ENCODE measurements at places on chromosomes 6 and 20.

DNA sequence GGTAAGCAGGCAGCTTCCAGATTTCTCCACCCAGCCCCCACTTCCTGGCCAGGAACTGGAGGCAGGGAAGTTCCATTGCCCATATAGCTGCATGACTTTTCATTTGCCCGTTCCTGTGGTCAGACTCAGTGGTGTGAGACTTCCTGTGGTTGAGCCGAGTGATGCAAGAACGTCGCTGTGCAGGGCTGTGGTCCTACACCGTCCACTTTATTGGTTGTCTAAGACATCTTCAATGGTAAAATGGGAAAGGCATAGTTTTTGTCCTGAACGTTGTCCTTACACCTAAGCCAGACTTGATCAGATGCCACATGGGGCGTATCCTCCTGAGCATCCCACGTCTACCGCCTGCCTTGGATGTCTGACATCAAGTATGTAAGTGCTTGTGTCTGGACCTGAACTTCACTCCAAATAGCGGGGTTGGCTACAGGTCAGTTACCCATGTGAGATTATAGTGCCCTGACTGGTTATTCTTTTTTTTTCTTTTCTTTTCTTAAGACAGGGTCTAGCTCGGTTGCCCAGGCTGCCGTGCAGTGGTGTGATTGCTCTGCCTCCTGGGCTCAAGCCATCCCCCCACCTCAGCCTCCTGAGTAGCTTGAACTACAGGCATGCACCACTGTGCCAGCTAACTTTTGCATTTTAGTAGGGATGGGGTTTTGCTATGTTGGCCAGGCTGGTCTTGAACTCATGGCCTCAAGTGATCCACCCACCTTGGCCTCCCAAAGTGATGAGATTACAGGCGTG is 25.9 kb upstream of the GTSF1L start:
- DNase-seq: no peak

DNA sequence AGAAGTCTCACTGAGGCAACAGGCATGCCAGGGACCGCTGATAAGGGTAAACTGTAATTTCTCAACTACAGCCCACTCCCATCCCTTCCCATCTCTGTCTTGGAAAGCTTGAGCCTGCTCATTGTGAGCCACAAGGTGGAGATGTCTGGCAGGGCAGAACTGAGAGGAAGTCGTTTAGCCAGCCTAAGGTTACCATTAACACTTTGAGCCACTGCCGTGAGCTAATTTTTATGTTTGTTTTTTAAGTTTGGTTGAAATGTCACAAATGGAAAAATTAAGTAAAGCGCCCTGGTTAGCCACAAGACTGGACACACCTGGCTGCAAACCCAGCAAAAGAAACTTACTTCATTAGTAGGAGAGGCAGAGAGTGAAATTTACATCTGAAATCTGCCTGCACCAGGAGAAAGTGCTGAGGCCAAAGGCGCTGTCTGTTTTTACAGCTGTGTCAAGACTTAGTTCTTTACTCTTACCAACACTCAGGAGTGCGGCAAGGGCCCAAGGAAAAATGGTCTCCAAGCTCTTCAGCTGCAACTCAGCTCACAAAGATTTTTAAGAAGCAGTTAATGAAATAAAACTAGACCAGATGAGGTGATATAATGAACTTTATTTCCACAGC is 50.0 kb upstream of the FAM83C start:
- DNase-seq: no peak

DNA sequence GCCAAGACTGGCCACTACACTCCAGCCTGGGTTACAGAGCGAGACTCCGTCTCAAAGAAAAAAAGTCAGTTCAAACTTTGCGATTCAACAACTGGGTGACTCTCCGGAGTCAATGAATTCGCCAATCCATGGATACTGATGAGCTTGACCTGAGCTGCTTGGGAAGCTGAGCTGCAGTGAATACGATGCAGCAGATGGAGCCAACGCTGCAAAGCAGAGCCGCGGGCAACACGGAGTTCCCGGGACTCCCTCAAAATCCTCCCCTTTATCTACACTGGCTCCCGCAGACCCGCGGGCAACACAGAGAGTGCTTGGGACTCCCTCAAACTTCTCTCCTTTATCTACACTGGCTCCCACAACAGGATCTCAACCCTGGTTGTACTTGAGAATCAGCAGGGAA is 62.6 kb upstream of the SALL4 start:
- DNase-seq: no peak

DNA sequence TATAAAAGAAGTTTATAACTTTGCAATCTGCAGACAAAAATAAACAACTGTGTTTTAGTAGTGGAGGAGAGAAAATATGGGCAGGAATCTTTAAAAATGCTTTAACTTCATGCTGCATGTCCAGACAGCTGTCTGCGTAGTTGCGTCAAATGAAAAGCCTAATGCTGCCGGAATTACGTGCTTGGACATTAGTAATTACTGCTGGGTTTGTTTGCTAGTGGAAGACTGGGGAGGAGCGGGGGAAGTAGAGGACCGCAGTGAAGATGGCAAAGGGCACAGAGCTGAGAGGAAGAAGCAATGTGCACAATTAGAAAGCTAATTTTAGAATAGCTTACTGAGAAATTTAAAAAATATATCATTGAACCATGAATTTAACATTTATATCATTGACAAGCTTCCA is 2.4 kb downstream of the SNAP25 start:
- DNase-seq: no peak

- DNase-seq: peak; percentile 43
Measured at GRCh38 chr6:106872049-106872448, 102.5 kb downstream of the CD24 start.

DNA sequence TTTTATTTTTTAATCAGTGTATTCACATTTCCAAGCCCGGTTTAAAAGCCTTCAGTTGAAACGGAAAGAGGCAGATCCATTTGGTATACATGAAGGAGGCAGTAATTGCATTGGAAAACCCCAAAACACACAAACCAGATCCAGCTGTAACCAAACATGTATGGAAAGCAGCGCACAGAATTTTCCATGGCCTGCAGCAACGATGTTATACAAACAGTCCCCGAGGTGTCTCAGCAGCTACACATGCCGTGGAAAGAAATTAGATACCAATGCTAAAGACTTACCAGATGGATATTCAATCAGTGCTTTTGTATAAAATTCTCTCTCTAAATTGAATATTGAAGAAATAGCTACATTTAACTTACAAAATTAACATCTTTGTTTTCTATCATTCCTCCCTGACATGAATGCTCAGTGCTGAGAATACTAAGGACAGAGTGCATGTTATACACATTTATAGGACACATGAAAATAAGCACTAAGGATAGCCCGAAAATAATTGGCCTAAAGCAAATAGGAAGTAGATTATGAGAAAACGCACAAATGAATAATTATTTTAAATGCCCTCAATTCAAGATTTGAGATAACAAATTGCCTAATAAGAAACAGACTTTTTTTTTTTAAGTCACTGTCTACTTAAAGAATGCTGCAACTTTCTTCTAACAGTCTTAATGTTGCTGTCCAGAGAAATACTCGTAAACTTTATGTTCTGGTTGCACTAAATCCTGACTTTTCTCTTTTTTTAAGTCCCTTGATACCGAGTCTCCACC is 713.1 kb downstream of the HDGFL1 start:
- no peak for DNase-seq

- DNase-seq: no peak
Measured at GRCh38 chr20:54255157-54255556, 47.3 kb downstream of the PFDN4 start.

DNA sequence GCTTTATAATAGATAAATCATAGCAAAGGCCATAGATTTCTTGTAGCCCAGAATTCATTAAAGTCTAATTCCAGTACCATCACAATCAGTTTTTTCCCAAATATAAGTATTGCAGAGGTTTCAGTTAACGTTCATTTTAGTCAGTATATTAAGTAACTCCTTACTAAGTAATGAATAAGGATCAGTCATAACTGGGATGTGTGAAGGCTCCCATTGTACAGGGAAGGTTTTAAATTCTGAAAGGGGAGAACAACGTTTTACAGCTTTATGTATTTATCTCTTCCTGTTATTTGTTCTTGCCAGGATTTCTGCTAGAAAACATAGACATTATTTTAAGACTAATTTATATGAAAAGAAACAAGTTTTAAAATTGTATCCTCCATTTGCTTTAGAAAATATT is 215.5 kb upstream of the LAMP5 start:
- DNase-seq: no peak

DNA sequence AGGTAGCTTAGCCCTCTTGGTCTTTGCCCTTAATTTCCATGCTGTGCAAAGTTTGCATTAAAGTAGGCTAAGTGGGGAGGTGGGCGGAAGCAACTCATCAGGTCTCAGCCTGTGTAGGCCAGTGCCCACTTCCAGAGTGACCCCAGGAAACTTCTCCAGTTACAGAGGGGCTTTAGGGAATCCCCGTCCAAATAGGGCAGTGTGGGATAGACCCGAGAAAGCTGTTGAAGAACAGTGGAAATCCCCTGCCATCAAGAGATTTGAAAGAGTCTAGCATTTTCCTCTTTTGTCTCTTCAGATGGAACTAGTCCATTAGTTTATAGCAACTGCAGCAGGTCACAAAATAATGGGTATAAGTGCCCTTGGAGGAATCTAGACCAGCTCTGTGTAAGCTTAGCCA is 20.2 kb downstream of the SF3B5 start:
- no peak for DNase-seq

DNA sequence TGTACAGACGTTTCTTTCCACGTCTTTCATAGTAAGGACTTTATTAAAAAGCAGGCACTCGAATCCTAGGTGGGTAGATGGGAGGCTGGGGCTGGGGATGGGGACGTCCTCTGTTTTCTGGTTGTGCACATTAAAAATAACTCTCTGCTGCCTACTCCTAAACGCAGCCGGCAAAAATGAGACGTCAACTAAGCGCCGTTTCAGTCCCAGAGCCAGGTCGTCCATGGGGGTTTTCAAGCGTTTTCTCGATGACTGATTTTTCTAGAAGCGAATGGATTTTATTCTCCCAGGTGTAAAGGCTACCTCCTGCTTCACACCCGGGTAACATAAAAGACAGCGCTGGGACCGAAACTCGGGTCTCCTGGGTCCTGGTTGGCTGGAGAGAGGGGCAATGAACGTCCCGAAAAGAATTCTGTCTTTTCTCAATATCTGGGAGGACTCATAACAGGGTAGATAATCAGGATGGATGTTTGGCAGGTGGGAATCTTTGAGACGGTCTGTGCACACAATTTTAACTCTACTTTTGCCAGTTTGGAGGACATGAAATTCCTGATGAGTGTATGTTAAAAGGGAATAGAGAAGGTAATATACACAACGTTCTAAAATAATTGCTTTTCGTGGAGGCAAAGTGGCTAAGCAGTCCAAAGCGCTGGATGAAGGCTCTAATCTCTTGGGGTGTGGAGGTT is 25.2 kb downstream of the GPX6 start:
- no peak for DNase-seq

- DNase-seq: peak; percentile 35
Measured at GRCh38 chr6:147382945-147383554, 125.4 kb upstream of the SAMD5 start.

DNA sequence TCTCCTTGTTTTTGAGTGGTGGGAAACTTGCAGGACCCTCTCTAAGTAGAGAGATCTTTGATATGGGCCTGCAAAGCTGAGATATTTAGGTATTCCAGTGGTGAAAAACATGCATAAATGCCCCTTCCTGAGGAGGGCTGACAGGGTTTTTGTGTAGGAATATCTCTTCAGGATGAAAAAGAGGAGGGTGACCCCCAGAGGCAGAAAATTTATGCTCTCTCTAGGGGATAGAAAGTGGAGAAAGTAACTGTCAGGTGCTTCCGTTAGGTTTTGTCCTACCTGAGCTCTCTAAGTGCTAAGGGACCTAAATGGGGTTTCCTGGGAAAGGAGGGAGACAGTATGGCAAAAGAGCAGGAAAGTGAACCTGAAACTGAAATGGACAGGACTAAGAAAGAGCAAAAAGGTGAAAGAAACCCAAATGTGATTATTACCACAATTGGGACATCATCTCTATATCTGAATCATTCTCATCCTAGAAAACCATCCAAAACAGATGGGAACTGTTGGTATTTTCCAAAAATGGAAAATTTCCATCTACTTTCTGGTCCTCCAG is 2.0 kb downstream of the COL19A1 start:
- no peak for DNase-seq

DNA sequence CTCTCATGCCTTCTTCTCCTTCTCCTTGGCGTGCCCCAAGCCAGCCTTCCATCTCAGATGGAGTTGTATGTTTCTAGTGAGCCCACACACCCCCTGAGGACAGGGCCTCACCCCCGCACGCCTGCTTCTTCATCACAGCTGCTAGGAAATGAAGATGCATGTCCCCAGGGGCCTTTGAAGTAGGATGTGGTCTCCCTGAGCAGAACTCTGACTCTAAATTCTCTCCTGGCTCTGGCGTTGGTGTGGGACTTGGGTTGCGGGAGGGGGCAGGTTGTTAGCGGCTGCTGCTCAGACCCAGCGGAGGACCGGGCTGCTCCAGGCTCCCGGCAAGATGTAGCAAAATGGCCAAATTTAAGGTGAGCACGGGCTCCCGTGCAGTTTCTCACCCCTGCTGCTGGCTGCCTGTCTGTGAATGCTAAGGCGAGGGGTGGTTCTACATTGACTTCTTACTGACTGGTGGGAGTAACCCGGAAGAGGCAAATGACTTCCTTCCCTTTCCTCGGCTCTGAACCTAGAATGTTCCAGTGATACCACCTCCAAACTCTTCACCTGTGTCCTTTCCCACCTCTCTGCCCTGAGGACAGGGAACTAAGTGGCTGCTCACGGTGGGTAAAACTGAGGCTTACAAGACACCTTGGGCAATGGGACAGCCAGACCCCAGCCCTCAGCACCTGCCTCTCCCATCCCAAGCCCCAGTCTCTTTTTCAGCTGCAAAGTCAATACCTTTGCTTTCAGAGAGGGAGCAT is 8.8 kb downstream of the SYNJ2 start:
- no peak for DNase-seq

- DNase-seq: no peak
Measured at GRCh38 chr6:5274231-5274630, 12.9 kb downstream of the FARS2 start.

- DNase-seq: no peak
Measured at GRCh38 chr20:37299718-37300528, 10.5 kb downstream of the MANBAL start.

GRCh38 chr6:163828038-163828795 is 413.7 kb downstream of the QKI start:
- DNase-seq: no peak

Data from RWPE1 (cell line).